Motor neuron (in vitro differentiated cells): ENCODE measurements at places on chromosomes 3 and 15.
A peak's percentile ranks its signal among the peaks of the same experiment; 100 is the strongest.

DNA sequence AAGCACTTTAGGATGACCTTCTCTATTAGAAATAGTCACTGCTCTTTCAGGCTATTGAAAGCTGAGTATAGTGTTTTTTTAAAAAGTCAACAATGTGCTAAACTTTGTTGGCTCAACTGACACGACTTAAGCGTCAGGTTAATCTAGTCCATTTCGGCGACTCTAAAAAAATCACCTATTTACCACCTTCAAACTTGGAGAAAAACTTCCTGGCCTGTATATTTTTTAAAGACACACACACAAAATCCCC lies 517.8 kb downstream of the FOXP1 start:
- ATAC-seq, result no peak

DNA sequence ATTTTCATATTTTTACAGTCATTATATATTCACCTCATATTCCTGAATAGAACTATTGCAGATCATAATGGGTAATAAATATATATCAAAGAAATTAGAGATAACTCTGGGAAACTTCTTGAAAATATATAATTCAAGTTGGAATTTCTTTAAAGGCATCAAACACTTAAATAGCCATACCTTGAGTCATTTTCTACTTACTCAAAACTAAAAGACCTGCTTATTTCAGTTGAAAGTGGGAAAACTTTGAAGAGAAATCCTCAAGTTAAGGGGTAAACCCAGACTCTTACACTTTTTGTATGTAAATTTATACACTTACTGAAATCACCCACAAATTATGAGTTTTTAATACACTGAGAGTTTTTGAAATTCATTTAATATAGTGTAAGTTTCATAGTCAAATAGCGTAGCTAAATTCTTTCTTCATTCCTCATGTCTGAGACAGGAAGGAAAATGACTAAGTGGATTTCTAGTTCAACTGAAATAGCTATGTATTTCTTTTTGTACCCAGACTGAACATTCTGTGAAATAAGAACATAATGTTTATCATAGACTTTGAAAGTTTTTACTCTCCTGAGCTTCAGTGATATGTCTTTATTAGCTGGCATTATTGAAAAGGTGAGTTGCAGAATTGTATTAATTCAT lies 4.6 kb upstream of the ALCAM start:
- ATAC-seq, result no peak

DNA sequence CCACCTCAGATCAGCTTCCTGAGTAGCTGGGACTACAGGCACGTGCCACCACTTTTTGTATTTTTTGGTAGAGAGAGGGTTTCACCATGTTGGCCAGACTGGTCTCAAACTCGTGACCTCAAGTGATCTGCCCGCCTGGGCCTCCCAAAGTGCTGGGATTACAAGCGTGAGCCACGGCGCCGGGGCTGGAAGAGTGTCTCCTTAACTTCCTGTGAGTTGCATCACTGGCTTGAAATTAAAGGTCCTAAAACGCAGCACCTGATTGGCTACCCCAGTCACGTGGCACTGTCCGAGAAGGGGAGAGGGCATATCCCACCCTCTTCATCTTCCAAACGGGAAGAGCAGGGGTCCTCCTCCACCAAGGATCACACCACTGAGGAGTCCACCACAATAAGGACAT lies 5.5 kb upstream of the FAM174B start:
- ATAC-seq, result no peak

DNA sequence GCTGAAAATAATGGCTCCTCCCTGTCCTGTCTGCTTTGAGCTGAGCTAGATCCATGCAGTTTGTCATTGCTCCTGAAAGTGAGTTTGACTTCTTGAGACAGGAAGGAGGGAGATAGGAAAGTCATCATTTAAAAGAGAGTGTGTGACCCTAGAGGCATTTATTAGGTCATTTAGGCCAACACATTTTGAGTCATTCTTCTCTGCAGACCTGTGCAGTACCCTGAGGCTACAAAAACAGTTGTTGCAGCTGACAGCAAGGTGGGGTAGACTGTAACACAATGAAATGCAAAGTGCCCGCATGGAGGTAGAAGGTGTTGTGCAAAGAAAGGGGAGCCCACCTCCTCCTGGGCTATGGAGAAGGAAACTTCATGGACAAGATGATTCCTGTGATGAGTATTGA lies 102.8 kb upstream of the PFN2 start:
- ATAC-seq, result peak; percentile 22

DNA sequence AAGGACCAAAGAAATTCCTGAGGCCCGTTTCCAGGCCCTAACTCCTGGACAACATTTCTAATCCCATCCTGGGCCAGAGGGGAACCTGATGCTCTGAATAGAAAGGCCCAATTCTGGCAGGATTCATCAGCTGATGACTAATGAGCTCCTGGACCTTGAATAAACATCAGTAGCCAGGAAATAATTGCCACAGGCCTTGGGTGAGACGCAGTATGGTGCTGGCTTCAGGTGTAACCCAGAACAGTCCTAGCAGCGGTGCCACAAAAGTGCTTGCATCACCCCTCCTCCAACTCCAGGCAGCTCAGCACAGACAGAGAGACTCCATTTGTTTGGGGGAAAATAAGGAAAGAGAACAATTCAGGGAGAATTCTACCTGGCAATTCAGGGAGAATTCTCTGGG lies 184.7 kb upstream of the POU1F1 start:
- no peak for ATAC-seq

DNA sequence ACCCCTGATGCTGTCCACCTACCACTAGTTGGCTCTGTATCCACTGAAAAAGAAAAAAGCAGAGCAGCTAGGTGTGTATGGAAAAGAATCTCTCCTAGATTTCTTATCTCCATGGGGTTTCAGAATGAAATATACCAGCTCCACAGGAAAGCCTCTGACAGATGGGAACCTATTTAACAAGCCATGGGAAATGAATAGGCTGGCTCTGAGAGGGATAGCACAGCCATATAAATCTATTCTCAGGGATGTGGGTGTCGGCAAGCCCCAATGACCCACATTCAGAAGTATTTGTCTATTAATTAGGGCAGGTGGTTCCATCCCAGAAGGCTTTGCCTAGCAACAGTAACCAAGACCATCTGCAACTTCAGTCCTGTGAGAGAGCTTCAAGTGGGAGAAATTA lies 694.1 kb downstream of the AGBL1 start:
- peak; percentile 65 for ATAC-seq

- peak; percentile 92 for ATAC-seq
Observed at GRCh38 chr3:89314454-89315098, 207.2 kb downstream of the EPHA3 start.

DNA sequence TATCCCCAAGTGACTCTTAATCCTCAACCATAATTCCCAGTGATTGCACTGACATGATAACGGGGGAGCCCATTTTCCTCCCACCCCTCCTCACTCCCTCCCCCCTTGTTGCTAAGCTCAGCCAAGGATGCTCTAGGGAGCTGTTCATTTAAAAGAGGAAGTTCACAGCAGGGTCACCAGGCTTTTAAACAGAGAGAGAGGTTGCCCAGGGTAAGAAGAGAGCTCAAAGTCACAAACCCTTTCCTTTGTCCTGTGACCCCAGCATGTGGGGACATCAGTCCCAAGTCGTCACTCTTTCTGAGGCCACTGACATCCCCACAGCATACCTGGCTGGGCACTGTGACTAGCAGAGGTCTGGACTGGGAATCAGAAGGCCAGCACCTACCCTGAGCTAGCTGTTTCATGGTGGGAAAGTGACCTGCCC lies 144.1 kb downstream of the RORA start:
- ATAC-seq, result peak; percentile 91

GRCh38 chr3:56952061-56952460 lies 108.4 kb upstream of the SPATA12 start:
- no peak for ATAC-seq

GRCh38 chr15:101013769-101014675 lies 94.9 kb downstream of the LRRK1 start:
- ATAC-seq, result peak; percentile 45

DNA sequence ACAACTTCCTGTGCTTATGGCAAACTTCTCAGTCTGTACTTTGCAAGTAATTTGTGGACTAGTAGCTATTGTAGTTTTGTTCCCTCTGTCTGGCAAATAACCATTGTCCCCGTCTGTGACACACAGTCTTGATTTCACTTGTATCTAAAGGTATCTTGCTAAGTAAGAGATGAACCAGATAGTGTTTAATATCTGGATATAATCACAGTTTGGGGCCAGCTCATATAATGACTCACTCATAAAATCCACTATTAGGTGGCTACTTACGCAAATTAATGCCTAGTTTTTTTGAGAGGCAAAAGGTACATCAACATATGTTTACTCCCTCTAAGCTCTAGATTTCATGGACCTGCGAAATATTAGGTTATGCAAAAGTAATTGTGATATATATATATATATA lies 30.4 kb downstream of the VGLL3 start:
- no peak for ATAC-seq

GRCh38 chr3:82163907-82164520 lies 402.6 kb upstream of the GBE1 start:
- ATAC-seq, result no peak

GRCh38 chr3:99859825-99860224 lies 42.2 kb downstream of the CMSS1 start:
- no peak for ATAC-seq

DNA sequence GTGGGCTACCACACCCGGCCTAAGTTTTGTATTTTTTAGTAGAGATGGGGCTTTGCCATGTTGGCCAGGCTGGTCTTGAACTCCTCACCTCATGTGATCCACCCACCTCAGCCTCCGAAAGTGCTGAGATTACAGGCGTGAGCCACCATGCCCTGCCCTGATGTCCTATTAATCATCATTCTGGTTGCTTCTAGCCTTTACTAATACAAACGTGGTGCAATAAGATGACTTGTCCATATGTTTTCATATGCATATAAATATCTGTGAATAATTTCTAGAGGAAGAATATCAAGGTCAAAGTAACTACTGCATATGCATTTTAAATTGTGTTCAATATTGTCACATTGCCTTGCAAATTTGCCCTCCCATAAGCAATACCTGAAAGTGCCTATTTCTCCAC lies 25.5 kb upstream of the PDHB start:
- no peak for ATAC-seq
